ENCODE measurements at places on chromosomes 13 and 19.

GRCh38 chr19:42239544-42240220, 2.7 kb downstream of the GSK3A start:
- DNase-seq: no peak

- peak; percentile 91 for DNase-seq
These were observed 416 bp downstream of the SLC25A42 start for GRCh38 chr19:19064098-19064722.

DNA sequence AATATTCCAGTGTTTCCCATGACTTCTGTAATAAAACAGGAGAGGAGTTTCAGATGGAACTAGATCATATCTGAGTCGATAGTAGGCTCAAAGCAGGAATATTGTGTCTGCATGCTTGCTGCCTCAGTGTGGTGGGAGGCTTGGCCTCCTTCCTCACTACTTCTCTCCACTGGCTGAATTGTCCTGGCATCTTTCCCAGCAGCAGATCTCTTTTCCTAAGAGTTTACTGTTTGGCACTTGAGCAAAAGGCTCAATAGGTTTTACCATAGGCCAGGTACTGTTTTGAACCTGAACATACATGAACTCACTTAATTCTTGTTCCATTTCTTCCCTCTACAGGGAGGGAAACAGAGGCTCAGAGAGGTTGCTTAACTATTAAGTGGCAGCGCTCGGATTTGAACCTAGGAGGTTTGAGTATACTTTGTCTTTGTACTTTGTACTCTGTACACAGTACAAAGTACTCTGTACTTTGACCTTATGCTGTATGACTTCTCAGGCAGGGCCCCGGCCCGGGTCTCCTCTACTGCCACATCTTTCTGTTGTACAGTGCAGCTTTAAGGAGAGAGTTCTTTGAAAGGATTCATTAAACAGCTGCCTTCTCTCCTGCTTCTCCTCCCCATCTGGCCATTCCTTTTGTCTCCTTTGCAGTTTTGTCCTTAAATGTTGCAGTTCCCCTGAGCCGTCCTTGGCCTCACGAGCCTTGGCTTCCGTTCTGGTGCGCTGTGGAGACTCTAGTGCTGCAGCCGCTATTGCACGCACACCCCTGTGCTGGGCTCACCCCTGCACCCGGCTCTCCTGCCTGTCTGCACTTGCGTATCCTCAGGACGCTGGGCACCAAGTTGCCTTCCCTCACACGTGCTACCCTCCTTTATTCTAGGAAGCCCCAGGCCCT, 8.1 kb downstream of the B3GLCT start:
- no peak for DNase-seq

DNA sequence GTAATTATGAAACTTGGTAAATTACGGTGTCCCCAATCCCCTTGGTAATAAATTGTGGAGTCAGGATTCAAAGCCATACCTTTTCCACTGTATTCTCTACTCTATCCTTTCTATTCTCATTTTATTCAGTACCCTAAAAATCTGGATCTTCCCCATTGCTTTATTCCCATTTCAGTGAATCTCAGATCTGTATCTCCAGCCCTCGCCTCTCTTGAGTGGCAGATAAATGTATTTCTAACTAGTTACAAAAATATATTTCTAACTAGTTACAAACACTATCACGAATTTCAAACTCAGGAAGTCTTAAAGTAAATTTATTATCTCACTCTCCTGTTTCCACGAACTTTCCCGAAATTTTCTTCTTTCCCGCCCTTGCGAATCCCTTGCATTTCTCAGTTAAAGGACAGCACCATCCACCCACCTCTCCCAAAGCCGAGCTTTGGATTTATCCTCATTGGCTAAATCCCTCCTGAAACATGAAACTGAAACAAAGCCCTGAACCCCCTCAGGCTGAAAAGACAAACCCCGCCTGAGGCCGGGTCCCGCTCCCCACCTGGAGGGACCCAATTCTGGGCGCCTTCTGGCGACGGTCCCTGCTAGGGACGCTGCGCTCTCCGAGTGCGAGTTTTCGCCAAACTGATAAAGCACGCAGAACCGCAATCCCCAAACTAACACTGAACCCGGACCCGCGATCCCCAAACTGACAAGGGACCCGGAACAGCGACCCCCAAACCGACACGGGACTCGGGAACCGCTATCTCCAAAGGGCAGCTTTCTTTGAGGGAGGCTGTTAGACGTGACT, 164.3 kb upstream of the PABPC3 start:
- peak; percentile 29 for DNase-seq

- no peak for DNase-seq
These were observed 2783.8 kb downstream of the PCDH9 start for GRCh38 chr13:64446372-64446771.

DNA sequence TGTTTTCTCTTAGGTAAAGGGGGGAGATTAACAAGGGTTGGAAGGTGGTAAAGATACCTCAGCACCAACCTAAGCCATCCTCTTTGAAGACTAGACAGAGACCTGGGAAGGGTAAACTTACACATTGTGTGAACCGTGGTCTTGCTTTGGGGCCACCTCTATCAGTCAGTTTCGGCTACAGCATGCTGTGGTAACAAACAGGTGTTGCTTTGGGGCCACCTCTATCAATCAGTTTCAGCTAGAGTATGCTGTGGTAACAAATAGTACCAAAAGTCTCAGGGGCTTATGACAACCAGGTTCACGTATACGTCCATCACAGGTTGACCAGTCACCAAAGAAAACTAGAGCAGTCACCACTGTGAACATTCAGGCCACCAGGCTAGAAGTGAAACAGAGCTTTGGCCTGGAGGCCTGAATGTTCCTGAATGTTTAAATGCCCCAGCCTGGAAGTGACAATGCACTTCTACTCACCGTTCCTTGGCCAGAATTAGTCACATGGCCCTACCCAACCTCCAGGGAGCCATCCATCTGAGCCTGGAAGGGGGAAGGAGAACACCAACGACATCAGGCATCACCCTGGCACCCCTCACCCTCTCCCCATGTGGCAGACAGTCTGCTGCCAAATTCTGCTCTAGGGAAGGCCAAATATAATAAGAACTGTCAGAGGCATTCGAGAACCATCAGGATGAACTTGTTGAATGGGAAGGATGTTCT, 3.8 kb downstream of the FXYD7 start:
- DNase-seq: no peak

DNA sequence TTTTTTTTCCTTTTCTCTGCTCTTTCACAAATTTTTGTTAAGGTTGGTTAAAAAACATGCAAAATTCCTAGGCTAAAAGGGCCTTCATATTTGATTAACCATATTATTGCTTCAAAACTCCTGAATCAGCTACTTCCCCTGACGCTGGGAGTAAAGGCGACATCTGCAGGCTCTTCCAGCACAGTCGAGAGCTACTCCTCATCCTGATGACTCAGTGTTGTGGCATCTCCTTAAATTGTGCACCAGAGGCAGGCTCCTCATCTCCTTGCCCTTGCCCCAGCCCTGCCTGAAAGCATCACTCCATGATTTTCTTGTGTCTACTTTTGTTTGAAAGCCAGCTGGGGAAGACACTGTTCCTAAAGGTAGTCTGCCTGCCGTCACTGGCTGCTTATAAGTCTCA, 24.5 kb upstream of the SOX1 start:
- DNase-seq: no peak

- DNase-seq: no peak
These were observed 16.0 kb downstream of the GNA15 start for GRCh38 chr19:3151563-3152418.

GRCh38 chr19:7562646-7563393, 27.3 kb downstream of the PNPLA6 start:
- DNase-seq: no peak

- DNase-seq: no peak
These were observed at the start of gene FBXO27 for GRCh38 chr19:39032063-39032918. Gene FBXO27 (minus strand): TSS chr19:39032549. CDS start chr19:39032227, 322 bp downstream.

GRCh38 chr19:30281906-30282305, 90.3 kb upstream of the ZNF536 start:
- DNase-seq: no peak

GRCh38 chr13:77555246-77555645, 19.7 kb downstream of the SCEL start:
- DNase-seq: no peak

- DNase-seq: no peak
These were observed 730.7 kb downstream of the UQCRFS1 start for GRCh38 chr19:28482221-28482620.

DNA sequence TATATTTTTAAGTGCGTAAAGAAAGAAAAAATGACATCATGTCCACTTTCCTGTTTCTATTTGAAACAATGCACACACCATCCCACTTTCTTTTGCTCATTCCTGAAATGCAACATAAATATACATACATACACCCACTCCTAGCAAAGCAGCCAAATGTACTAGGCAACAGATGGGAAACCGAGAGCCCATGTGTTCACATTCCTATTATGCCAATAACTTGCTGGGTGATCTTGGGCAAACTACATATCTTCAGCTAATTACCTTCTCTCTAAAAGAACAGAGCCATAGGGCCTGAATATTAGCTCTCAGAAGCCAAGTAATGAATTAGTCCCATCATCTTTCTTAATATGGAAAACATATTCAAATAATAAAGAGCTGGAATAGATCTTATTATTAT, 610.6 kb upstream of the ATXN8OS start:
- no peak for DNase-seq

DNA sequence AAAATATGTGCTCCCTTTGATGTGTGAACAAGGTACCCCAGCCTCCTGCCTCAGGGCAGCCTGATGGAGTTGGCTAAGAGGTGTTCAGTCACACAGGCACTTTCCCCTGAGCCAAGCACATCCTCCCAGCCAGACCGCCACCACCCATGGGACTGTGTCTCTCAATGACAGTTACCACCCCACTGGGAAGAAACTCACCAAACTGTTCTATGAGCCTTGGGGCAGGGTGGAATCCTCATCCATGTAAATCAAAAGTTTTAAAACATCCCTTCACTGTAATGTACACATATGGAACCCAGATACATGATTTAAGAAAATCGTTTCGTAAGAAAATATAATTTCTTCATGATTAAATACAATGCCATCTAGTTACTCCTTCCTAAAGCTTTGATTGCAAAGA, 138.4 kb upstream of the LSM14A start:
- no peak for DNase-seq

DNA sequence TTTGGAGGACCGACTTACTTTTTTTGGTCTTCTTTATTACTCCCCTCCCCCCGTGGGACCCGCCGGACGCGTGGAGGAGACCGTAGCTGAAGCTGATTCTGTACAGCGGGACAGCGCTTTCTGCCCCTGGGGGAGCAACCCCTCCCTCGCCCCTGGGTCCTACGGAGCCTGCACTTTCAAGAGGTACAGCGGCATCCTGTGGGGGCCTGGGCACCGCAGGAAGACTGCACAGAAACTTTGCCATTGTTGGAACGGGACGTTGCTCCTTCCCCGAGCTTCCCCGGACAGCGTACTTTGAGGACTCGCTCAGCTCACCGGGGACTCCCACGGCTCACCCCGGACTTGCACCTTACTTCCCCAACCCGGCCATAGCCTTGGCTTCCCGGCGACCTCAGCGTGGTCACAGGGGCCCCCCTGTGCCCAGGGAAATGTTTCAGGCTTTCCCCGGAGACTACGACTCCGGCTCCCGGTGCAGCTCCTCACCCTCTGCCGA, 409 bp downstream of the FOSB start:
- DNase-seq: no peak

DNA sequence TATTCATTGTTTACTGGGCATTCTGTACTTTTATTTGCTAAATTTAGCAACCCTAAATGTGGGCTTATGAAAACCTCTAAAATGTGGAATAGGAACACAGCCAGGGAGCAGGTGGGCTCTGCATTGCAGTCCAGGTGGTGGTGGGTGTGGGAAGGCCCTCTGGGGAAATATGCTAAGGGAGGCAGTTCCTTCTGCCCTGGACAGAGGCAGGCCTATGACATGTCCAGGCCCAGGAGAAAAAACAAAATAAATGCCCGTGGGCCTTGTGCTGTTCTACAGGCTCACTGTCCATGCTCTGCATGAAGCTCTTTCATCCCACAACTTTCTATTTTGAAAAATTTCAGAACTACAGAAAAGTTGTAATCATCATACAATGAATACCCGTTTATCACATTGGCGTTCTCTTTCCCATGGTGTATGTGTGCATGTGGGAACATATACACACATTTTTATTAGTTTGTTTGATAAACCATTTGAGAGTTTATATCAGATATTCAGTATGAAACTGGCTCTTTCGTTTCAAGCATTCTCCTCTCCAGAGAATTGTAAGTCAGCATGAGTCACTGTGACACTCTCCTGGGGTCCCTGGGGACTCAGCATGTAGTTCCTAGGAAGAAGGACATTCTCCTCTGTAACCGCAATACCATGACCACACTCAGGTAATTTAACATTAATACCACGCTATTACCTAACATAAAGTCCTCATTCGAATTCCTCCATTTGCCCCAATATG, 505.3 kb downstream of the COG6 start:
- DNase-seq: no peak

DNA sequence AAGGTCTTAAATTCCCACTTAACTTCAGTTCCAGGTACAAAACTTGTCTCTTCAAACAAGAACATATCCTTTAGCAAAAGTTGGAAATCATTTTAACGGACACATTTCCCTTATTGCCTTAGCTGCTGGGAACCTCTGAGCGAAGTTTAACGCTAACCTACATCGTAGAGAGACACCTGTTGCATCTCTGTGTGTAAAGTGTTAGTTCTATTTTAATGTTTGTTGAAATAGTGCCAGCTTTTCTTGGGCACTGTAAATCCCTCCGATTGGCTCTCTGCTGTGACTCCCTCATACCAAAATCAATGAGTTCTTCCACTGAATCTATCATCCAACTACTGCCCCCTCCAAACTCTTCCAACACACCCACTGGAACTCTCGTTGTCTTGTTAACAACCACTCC, 2.3 kb upstream of the HIF3A start:
- DNase-seq: no peak

Measured in hematopoietic multipotent progenitor cell (in vitro differentiated cells).